Endodermal cell (in vitro differentiated cells): ENCODE measurements at places on chromosomes 16 and 17. TPM values are rescaled to one million over a fixed set of nuclear protein-coding genes. Genes with fewer than 3 reads are reported as not detected.

- H3K27ac ChIP-seq, result no peak overlapping the region
- peaks cover 5% of the 10 kb centered on the region for H3K36me3 ChIP-seq
- no peak overlapping the region for H3K4me3 ChIP-seq
- no peaks in the 10 kb centered on the region for H3K4me1 ChIP-seq
- H3K27me3 ChIP-seq, result no peaks in the 10 kb centered on the region
Measured at GRCh38 chr16:1832838-1833454, 5.9 kb downstream of the FAHD1 start.

Gene TMEM11
- 27.4 and 28.0 TPM in 2 replicates for total RNA-seq

DNA sequence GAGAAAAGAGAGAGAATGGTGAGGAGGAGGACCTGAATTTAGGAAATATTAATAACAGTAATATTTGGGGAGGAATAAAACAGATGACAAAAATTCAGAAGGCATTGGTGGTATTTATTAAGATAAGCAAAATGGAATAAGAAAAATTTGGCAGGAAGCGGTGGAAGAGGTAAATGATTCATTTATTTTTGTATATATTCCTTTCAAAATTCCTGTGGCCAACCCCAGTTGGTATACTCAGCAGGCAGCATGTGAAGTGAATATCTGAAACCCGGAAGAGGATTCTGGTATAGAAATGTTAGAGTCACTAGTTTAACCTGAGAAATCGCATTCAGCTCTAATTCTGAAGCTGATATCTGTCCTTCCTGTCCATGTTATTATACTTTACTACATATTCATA is 792.0 kb downstream of the KCNJ2 start:
- no peaks in the 10 kb centered on the region for H3K36me3 ChIP-seq
- no peak overlapping the region for H3K4me3 ChIP-seq
- no peaks in the 10 kb centered on the region for H3K27me3 ChIP-seq
- no peaks in the 10 kb centered on the region for H3K4me1 ChIP-seq
- no peak overlapping the region for H3K27ac ChIP-seq

- H3K27ac ChIP-seq, result no peak overlapping the region
- H3K27me3 ChIP-seq, result no peaks in the 10 kb centered on the region
- no peak overlapping the region for H3K4me3 ChIP-seq
Measured at GRCh38 chr16:77763994-77764393, 24.4 kb upstream of the VAT1L start.

DNA sequence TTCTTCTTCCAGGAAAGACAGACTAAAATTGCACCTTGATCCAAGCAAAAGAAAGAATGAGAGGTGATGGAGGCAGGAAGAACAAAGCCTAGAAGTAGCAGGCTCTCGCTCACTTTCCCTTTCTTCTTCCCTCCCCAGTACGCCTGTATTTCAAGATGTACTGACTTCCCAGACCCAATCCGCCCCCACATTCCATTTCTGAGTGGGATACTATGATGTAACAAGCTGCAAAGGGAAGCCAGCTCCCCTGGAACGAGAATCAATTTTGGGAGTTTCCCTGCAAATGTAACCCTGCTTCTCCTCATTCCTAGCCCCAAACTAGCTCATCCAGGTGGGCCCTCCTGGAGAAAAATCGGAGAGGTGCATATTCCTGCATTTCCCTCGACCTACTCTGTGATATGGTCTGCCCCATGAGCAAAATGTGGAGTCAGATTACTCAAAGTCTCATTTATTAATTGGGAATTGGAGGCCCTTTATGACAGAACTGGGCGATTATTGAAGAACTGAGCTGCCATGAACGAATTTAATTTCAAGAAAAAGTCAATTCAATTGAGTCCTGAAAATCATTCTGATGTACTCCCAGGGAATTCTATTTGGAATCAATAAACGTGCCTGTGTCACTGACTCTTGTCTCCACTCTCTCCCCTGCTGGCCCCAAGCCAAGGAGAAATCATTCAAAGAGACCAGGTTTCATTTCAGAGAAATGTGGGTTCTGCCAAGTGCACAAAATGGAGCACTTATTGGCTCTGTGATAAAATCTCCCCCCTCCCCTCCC is 398.9 kb downstream of the SHISA9 start:
- no peaks in the 10 kb centered on the region for H3K36me3 ChIP-seq
- H3K27ac ChIP-seq, result no peak overlapping the region
- peaks cover 7% of the 10 kb centered on the region for H3K4me1 ChIP-seq
- no peak for DNase-seq
- no peaks in the 10 kb centered on the region for H3K27me3 ChIP-seq

DNA sequence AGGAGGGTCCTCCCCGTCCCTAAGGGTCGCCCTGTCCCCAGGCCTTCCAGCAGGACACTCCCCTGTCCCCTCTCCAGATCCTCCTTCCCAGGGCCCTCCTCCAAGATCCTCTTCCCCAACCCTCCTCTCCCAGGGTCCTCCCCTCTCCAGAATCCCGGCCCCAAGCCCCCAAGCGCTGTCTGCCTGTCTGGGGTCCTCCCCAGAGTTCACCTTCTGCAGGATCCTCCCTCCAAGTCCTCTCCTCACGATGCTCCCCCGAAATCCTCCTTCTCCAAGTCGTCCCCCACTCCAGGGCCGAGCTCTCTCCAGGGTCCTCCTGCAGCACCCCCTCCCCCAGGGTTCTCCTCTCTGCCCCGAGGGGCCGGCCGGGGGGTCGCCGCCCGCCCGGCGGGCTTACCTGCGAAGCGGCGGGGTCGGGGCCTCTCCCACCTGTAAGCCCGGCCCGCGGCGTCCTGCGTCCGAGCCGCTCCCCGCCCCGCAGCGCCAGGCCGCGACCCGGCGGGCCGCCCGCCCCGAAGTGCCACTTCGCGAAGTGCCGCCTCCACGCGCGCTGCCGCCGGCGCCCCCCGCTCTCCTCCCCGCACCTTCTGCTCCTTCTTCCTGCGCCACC is 678 bp upstream of the BAIAP2 start:
- H3K36me3 ChIP-seq, result no peaks in the 10 kb centered on the region
- no peak overlapping the region for H3K27ac ChIP-seq
- H3K4me3 ChIP-seq, result peak overlapping the region; percentile 87
- no peak for DNase-seq
- H3K4me1 ChIP-seq, result no peaks in the 10 kb centered on the region
- no peaks in the 10 kb centered on the region for H3K27me3 ChIP-seq

- DNase-seq, result no peak
- H3K27ac ChIP-seq, result no peak overlapping the region
- no peaks in the 10 kb centered on the region for H3K4me1 ChIP-seq
- H3K36me3 ChIP-seq, result peaks cover 49% of the 10 kb centered on the region
Measured at GRCh38 chr16:84131117-84131516, 13.9 kb downstream of the HSDL1 start.

Gene LLGL2
- 93.4 to 160 TPM (median 149 TPM) in 3 replicates for total RNA-seq

Gene GDE1
- 48.6 and 49.9 TPM in 2 replicates for total RNA-seq

Gene HSBP1
- total RNA-seq, result 229 to 260 TPM (median 236 TPM) in 3 replicates

DNA sequence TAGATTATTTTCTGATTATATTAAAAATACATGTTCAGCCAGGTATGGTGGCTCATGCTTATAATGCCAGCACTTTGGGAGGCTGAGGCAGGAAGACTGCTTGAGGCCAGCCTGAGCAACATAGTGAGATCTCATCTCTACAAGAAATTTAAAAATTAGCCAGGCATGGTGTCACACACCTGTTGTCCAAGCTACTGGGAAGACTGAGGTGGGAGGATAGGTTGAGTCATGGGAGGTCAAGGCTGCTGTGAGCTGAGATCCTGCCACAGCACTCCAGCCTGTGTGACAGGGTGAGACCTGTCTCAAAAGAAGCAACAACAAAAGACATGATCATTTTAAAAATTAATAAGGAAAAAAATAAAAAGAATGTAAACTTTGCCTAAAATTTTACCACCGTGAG is 40.7 kb downstream of the PRAC1 start:
- H3K4me1 ChIP-seq, result no peaks in the 10 kb centered on the region
- H3K4me3 ChIP-seq, result no peak overlapping the region
- no peak overlapping the region for H3K27ac ChIP-seq
- H3K36me3 ChIP-seq, result no peaks in the 10 kb centered on the region
- peak; percentile 14 for DNase-seq

GRCh38 chr16:28604186-28604565 is 5.7 kb downstream of the SULT1A1 start:
- no peak overlapping the region for H3K4me3 ChIP-seq
- no peak for DNase-seq
- H3K4me1 ChIP-seq, result no peaks in the 10 kb centered on the region
- no peak overlapping the region for H3K27ac ChIP-seq

DNA sequence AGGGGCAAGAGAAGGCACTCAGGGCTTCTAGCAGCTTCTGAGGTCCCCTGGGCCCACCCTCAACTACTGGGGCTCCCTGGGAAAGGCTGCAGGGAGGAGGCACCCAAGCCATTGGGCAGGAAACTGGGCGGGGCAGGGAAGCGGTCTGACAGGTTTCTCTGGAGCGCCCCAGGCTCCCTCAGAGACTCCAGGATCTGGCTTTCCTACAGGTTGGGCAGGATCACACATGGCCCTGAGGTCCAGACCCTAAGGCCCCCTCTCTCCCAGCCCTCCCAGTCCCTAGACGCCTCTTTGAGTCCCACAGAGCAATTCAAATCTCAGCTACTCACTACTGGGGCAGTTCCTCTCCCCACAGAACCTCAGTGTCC is 14.3 kb downstream of the JUP start:
- H3K4me3 ChIP-seq, result no peak overlapping the region
- H3K27me3 ChIP-seq, result no peaks in the 10 kb centered on the region
- no peak overlapping the region for H3K27ac ChIP-seq

Gene IGF2BP1
- 322 to 373 TPM (median 333 TPM) in 3 replicates for total RNA-seq

- H3K27ac ChIP-seq, result peak overlapping the region; percentile 24
- H3K4me3 ChIP-seq, result peak overlapping the region; percentile 86
- DNase-seq, result peak; percentile 90
- no peaks in the 10 kb centered on the region for H3K27me3 ChIP-seq
Measured at GRCh38 chr16:85613604-85614337, 649 bp downstream of the GSE1 start.

Gene HES7
- 0.97 to 18.1 TPM (median 2.2 TPM) in 3 replicates for total RNA-seq

Gene KCNH4
- not detected in 3 replicates for total RNA-seq

Gene MYL4
- total RNA-seq, result 15.5 to 19.5 TPM (median 17.0 TPM) in 3 replicates

GRCh38 chr17:82153745-82154375 is 55.8 kb upstream of the FASN start:
- H3K27ac ChIP-seq, result no peak overlapping the region
- no peaks in the 10 kb centered on the region for H3K27me3 ChIP-seq
- H3K36me3 ChIP-seq, result peaks cover 2% of the 10 kb centered on the region
- no peaks in the 10 kb centered on the region for H3K4me1 ChIP-seq
- peak; percentile 99 for DNase-seq

Gene TNFRSF17
- not detected in 3 replicates for total RNA-seq

GRCh38 chr17:65790241-65790640 is 228.8 kb upstream of the AXIN2 start:
- H3K36me3 ChIP-seq, result no peaks in the 10 kb centered on the region
- H3K27ac ChIP-seq, result no peak overlapping the region
- H3K4me3 ChIP-seq, result no peak overlapping the region
- DNase-seq, result peak; percentile 59
- peaks cover 4% of the 10 kb centered on the region for H3K4me1 ChIP-seq

DNA sequence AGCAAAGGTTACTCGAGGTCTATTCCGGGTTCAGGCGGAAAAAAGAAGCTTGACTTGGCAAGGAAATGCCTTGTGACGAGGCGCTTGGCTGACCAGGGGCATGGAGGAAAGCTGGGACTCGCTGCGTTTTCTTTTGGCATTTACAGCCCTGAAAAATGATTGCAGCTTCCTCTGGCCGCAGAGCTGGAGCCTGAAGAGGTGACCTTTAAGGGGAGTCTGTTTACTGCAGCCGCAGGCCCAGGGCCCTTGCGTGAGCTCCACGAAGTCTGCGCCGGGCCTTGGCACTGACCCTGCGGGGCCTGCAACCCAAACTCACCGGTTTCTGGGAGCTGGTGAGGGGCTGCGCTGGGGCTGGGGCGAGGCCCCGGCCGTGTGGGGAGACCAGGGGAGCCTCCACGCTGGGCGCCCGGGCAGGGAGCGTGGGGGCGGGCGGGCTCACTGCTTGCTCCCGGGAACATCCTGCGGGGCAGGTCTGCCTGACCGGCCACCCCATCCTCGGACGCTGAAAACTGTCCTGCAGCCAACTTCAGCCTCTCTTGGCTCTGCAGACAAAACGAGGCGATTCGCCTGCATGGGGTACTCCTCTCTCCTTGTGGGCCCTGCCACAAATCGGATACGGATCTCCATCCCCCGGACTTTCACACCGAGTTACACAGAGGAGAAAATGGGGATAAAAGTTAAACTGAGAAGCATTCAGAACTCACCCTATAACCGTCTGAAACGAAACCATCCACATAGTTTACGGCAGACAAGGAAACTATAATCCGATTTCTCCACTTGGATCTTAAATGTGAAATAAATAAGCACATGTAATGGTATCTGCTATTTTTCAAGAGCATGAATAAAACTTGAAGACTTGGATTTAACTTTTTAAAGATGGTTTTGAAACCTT is 206.3 kb upstream of the FOXF1 start:
- H3K27ac ChIP-seq, result no peak overlapping the region
- peaks cover 30% of the 10 kb centered on the region for H3K27me3 ChIP-seq
- no peak overlapping the region for H3K4me3 ChIP-seq
- peak; percentile 56 for DNase-seq
- H3K36me3 ChIP-seq, result no peaks in the 10 kb centered on the region

Gene CLEC10A
- total RNA-seq, result not detected in 3 replicates

DNA sequence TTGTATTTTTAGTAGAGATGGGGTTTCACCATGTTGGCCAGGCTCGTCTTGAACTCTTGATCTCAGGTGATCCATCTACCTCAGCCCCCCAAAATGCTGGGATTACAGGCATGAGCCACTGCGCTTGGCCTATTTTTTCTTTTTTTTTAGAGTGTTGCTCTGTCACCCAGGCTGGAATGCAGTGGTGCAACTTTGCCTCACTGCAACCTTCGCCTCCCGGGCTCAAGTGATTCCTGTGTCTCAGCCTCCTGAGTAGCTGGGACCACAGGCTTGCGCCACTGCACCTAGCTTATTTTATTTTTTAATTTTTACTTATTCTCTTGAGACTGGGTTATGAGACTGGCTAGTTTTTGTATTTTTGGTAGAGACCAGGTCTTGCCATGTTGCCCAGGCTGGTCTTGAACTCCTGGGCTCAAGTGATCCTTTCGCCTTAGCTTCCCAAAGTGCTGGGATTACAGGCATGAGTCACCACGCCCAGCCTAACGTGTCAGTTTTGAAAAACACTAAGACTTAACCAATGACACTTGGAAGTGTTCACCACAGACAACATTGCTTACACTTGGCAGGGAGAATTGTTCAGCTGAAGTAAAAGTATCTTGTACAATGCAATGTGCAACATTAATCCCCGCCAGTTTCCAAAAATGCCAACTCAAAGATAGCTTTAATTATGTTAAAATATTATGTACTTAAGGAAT is 26.9 kb downstream of the ATAD5 start:
- H3K4me1 ChIP-seq, result no peaks in the 10 kb centered on the region
- no peak overlapping the region for H3K27ac ChIP-seq
- H3K27me3 ChIP-seq, result no peaks in the 10 kb centered on the region

DNA sequence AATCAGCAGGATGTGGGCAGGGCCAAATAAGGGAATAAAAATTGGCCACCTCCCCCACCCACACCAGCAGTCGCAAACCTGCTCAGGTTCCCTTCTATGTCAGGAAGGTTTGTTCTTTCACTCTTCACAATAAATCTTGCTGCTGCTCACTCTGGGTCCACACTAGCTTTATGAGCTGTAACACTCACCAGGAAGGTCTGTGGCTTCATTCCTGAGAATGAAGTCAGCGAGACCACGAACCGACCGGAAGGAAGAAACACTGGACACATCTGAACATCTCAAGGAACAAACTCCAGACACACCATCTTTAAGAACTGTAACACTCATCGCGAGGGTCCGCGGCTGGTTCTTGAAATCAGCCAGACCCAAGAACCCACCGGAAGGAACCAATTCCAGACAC is 115.5 kb upstream of the TBX2 start:
- no peak overlapping the region for H3K27ac ChIP-seq
- H3K27me3 ChIP-seq, result peaks cover 50% of the 10 kb centered on the region
- no peak overlapping the region for H3K4me3 ChIP-seq
- no peaks in the 10 kb centered on the region for H3K36me3 ChIP-seq
- peaks cover 20% of the 10 kb centered on the region for H3K4me1 ChIP-seq

- peak overlapping the region; percentile 93 for H3K27ac ChIP-seq
- no peak for DNase-seq
- H3K36me3 ChIP-seq, result peaks cover 6% of the 10 kb centered on the region
- H3K4me1 ChIP-seq, result no peaks in the 10 kb centered on the region
- H3K4me3 ChIP-seq, result no peak overlapping the region
Measured at GRCh38 chr16:57115514-57116182, 23.3 kb downstream of the CPNE2 start.

Gene GRB7
- total RNA-seq, result 47.7 and 54.6 TPM in 2 replicates
